ENCODE measurements at places on chromosomes 13 and 19.

- DNase-seq: no peak
Observed at GRCh38 chr19:6035026-6035425, 57.1 kb upstream of the RANBP3 start.

- DNase-seq: no peak
Observed at GRCh38 chr19:6925386-6925785, 38.0 kb downstream of the ADGRE1 start.

GRCh38 chr19:35029737-35030256, 473 bp upstream of the SCN1B start:
- DNase-seq: no peak

DNA sequence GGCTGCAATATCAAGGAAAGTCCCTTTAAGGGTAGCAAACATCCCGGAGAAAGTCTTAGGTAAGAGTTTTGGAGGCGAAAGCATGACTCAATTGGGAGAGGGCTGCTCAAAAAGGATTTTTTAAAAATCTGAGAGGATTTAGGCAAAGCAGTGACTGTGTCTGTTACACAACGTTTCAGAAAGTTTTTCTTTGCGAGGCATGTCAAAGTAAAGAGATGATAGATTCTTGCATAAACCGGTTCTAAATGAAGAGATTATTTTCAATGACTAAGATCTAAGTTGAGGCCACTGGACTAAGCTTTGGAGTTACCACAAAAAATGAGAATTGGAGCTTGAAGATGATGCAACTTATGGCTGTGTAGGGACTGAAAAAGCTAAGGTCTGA, 43.7 kb upstream of the ENOX1 start:
- DNase-seq: no peak

DNA sequence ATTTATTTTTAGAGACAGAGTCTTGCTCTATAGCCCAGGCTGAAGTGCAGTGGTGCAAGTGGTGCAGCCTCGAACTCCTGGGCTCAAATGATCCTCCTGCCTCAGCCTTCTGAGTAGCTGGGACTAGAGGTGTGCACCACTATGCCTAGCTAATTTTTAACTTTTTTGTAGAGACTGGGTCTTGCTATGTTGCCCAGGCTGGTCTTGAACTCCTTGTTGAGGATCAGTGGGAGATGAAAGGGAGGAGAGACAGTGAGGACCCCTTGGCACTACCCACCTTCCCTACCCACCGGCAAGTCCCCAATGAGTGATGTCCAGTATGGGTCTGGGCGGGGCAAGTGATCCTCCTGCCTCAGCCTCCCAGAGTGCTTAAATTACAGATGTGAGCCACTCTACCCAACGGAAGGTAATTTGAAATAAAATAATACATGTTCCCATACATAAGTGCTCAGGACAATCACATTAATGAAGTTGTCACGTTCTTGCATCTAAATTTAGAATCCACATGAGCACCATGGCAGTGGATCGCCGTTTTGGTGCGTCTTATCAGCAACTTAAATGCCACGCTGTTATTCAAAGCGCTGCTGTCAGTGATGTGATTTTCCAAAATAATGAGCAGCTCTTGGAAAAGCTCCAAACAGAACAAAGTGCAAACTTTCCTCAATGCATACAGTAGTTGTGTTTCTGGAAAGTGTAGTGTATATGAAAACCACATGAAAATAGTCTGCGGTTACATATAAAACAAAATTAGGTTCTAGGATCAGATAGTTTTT, 5.9 kb upstream of the ARL11 start:
- DNase-seq: no peak

DNA sequence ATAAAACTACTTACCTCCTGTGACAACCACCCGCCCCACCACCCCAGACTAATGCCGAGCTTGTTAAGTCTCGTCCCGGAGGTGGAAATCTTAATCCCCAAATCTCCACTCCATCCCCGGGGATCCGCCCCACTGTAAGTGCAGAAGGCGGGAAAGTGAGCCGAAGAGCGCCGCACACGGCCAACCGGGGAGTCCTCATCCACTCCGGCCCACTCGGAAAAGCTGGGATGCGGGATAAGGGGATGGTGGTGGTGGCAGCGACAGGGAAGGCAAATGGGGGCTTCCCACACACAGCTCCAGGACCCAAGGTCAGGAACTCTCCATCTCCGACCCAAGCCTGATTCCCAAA, 621 bp downstream of the FBL start:
- no peak for DNase-seq

GRCh38 chr13:94112731-94113130, 366.8 kb downstream of the DCT start:
- DNase-seq: no peak

Data from H1 (cell line).